ENCODE measurements at places on chromosomes 12 and 14.

GRCh38 chr12:25813843-25814242, 144.6 kb upstream of the RASSF8 start:
- DNase-seq = no peak

- no peak for DNase-seq
These were observed 46.0 kb upstream of the PLBD1 start for GRCh38 chr12:14613718-14614117.

DNA sequence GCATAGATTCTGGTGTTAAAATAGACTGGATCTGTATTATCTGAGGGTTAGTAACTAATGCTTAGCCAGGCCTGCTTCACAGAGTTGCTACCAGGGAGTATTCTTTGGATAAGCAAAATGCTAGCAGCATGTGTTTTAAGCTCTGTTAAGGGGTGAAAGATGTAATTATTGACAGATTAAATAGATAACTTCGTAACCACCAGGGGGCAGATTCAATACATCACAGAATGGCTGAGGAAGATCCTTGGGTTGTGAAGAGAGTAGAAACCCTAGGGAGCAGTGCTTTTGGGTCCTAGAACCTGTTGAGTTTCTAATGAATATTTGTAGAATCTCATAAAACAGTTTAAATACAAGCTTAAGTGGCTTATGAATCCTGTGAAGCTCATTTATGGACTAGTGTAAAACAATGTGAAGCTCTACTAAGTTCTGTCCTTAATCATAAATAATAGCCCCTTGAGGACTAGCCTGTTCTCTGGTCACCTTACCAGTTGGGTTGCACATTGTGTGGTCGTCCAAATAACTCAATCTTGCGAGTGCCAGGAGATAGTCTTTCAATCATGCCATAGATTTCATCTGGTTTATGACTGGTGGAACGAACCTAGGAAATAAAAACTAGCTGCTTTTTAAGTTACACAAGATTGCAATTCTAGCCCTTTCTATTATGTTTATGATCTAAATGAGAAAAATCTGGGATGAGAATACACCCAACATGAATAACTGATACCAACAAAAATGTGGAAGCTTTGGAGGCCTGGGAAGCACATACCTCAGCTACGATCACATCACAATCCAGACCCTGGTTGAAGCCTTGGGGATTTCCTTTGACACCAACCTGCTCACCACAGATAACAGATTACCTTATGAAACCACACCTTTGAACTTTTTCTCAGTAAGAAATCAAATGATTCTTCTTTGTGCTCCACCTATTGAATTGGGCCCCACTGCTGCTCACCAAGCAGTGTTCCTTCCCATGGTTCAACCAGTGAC, 12.3 kb downstream of the METTL3 start:
- DNase-seq = peak; percentile 36

DNA sequence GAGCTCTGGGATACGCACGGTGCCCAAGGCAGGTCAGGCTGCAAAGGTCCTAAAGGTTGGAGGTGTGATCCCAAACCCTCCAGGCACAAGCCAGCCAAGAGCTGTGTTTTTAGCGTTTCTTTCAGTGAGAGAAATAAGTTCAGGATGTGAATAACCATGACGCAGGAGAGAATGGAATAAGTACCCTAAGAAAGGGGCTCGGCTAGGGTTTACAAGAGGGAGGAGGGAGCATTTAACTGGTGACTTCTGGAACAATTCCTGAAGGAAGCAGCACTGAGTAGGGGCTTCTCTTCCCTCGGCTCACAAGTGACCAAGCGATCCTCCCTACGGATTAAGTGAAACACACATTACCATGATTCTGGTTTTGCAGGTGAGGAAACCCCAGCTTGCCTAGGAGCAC, 29.4 kb downstream of the SSH1 start:
- DNase-seq = no peak

DNA sequence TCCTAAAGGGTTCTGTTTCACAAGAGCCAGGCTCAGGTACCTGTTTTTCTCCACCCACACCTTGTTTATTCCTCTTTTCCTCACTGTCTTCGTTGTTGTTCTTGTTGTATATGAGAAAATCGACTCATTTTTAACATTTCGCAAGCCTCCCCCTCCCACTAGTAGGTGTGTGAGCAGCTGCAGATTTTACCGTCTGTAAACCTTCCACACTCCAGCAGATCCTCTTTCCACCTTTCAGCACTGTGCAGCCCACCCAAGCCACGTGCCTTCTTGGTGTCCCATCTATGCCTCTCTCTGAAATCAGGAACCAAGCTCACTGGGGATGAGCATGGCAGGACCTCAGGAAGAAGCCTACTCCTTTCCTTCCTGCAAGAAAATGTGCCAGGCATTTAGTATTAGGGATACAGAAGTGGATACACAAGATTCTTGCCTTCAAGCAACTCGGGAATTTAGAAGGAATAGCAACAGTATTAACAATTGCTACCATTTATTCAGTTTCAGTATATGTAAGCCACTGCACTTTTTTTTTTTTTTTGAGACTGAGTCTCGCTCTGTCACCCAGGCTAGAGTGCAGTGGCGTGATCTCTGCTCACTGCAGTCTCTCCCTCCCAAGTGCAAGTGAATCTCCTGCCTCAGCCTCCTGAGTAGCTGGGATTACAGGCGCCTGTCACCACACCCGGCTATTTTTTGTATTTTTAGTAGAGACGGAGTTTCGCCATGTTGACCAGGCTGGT, 113.6 kb downstream of the CHST11 start:
- DNase-seq = no peak

Measured in hepatic stellate cell (primary cell).